ENCODE measurements at places on chromosomes 3 and 15. TPM values are rescaled to one million over a fixed set of nuclear protein-coding genes. Genes with fewer than 3 reads are reported as not detected.

LYSMD4 gene
- 12.7 TPM for total RNA-seq

SAMMSON gene
- total RNA-seq, result 0.27 TPM

FANCD2OS gene
- not detected for total RNA-seq

CHRM5 gene
- not detected for total RNA-seq

AHSG gene
- not detected for total RNA-seq

ACTRT3 gene
- total RNA-seq, result 0.57 TPM

ROBO2 gene
- 0.11 TPM for total RNA-seq

ZNF619 gene
- 3.6 TPM for total RNA-seq

SLC7A14 gene
- not detected for total RNA-seq

LAMB2 gene
- 788 TPM for total RNA-seq

ANKUB1 gene
- total RNA-seq, result not detected

ABHD10 gene
- 34.6 TPM for total RNA-seq

ACKR2 gene
- total RNA-seq, result 1.5 TPM

FEZF2 gene
- total RNA-seq, result not detected

LRRC49 gene
- total RNA-seq, result 83.2 TPM

VILL gene
- 2.6 TPM for total RNA-seq

ADAMTS7 gene
- 17.8 TPM for total RNA-seq

SCN11A gene
- total RNA-seq, result 0.05 TPM

ECE2 gene
- 0.19 TPM for total RNA-seq

XCR1 gene
- not detected for total RNA-seq

PLA1A gene
- 2.0 TPM for total RNA-seq

IL17RC gene
- 20.4 TPM for total RNA-seq

ZNF385D gene
- total RNA-seq, result 12.5 TPM

PP2D1 gene
- not detected for total RNA-seq

CYP11A1 gene
- total RNA-seq, result 2.5 TPM

HIGD2B gene
- not detected for total RNA-seq

SYNPR gene
- total RNA-seq, result 0.46 TPM

COL7A1 gene
- total RNA-seq, result 26.5 TPM

CHRD gene
- total RNA-seq, result 7.0 TPM

HYAL3 gene
- total RNA-seq, result 1.3 TPM
